ENCODE measurements at places on chromosomes 7 and 10.

- no peak for DNase-seq
Observed at GRCh38 chr7:150367677-150368095, 936 bp upstream of the REPIN1 start.

DNA sequence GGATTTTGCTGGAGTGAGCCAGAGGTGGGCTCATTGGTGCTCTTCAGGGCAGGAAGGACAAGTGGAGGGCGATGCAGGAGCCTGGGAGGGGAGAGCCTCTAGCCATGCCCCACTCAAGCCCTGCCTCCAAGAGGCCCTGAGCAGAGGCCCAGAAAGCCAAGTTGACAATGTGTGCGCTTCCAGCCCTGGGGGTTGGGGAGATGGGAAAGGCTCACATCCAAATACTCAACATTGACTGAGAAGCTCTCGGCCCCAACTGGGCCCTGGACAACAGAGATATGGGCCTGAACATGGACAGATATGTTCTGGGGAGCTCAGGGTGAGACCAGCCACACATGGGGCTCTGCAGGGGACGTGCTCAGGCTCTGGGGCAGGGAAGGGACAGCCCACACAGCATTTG, 39.0 kb downstream of the FRMPD2 start:
- no peak for DNase-seq

GRCh38 chr10:66755474-66755873, 170.4 kb upstream of the LRRTM3 start:
- no peak for DNase-seq

GRCh38 chr7:490461-491291, 29.0 kb downstream of the PDGFA start:
- no peak for DNase-seq

DNA sequence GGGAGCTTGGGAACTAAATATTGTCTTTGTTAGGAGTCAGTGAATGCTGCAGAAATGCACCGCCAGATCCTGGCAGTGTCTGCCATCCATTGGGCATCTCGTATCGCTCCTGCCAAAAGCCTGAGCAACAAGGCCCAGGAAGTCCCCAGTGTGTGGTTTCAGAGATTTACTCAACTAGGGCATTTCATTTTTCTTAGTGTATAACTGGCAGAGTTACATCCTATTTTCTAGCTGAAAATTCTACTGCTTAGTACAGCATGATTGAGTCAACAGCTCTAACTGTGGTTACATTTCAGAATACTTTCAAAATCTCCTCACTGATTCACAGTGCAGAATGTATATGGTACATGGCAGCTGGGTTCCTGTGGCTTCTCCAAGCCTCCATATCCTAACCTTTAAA, 95.8 kb upstream of the CREB5 start:
- DNase-seq: no peak

DNA sequence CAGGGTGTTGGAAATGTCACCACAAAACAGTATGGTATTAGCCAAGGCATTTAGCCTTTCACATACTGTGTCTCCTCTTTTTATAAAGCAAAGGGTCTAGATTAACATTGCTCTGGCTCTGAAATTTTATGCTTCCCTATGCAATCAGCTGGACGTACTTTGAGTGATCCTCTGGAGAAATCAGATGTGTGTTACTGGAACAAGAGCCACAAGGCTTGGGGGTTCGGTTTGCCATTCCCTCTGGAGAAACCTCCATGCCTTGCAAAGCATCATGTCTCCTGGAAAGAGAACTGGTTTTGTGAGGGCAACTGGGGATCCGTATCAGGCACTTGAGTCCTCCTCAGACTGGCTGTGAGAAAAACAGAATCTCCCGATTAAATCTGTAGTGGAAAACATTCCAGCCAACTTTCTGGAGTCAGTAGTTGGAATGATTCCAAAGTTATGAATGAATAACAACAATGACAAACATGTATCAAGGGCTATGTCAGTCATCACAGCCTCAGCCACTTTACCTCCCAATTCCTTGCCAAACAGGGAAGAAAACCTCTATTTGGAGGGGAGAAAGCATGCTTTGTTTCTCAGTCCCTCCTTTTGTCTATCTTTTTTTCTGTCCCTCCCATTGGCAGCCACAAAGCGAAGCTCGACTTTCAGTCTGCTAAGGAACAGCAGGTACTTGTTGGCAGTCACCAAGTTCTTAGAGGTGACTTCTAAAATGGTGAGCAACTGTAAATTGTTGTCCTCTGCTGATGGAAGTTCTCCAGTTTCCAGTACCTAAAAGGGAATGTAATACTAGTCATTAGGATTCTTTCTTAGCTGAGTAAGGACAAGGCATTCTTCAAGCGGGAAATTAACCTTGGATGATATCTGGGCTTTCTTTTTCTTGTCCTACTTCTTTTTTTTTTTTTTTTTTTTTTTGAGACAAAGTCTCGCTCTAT, 864.8 kb upstream of the AUTS2 start:
- DNase-seq: no peak

DNA sequence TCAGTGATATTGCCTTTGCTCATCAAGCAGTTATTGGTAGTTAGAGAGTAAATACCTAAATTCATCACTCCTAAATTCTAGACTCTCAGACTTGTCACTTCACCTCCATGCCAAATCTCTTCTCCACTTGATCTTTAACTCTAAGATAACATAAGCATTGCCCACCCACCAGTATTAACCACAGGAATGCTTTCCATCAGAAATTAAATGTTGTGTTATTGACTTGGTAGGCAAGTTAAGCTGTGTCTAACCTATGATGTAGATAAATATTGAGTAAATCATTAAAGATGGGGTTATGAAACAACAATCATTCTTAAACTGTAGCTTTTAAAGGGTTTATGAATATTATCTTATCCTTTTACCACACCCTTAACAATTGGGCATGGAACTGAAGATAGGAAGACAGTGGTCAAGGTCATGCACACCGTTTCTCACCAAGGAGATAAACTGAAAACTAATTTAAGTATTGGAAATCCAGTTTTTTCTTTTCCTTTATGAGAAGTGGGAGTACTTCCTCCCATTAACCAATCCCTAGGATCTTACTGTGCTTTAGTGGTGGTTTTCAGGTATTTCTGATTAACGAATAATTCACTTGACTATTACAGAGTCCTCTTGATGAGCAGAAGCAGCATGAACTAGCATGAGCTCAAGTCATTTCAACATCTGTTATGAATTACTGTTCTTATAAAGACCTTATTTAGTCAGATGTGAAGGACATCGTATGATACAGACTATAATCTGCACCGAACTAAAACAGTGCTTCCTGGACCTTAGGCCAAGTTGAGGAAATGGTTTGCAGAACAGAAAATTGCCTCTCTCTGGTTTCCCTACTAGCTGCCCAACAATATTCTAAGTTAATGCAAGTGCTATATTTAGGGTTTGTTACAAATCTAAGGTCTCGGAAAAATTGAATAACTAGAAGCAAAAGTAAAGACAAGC, 142.0 kb downstream of the LCOR start:
- DNase-seq: no peak

- DNase-seq: no peak
Observed at GRCh38 chr7:13945670-13946069, 43.8 kb downstream of the ETV1 start.

DNA sequence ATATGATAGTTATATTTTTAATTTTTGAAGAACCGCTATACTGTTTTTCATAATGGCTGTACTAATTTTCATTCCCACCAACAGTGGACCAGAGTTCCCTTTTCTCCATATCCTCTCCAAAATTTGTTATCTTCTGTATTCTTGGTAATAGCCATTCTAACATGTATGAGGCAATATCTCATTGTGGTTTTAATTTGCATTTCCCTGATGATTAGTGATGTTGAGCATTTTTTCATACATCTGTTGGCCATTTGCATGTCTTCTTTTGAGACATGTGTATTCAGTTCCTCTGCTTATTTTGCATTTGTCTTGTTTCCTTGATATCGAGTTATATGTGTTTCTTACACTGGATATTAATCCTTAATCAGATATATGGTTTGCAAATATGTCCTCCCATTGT, 770.8 kb upstream of the MBL2 start:
- DNase-seq: no peak

GRCh38 chr7:5217851-5218331, 27.9 kb downstream of the WIPI2 start:
- no peak for DNase-seq

GRCh38 chr7:42105554-42106358, 131.3 kb downstream of the GLI3 start:
- DNase-seq: no peak

GRCh38 chr10:49272251-49273081, 26.5 kb upstream of the C10orf71 start:
- no peak for DNase-seq

Measured in CD4-positive, alpha-beta T cell treated with Interleukin-4 for 1 hour (primary cell).